ENCODE measurements at places on chromosomes 7 and 10.

GRCh38 chr7:14685167-14685566 lies 217.4 kb downstream of the DGKB start:
- peak; percentile 4 for DNase-seq

GRCh38 chr7:96654630-96655188 lies 54.9 kb downstream of the SEM1 start:
- no peak for DNase-seq

- DNase-seq = no peak
Observed at GRCh38 chr10:63072951-63073350, 60.2 kb upstream of the NRBF2 start.

DNA sequence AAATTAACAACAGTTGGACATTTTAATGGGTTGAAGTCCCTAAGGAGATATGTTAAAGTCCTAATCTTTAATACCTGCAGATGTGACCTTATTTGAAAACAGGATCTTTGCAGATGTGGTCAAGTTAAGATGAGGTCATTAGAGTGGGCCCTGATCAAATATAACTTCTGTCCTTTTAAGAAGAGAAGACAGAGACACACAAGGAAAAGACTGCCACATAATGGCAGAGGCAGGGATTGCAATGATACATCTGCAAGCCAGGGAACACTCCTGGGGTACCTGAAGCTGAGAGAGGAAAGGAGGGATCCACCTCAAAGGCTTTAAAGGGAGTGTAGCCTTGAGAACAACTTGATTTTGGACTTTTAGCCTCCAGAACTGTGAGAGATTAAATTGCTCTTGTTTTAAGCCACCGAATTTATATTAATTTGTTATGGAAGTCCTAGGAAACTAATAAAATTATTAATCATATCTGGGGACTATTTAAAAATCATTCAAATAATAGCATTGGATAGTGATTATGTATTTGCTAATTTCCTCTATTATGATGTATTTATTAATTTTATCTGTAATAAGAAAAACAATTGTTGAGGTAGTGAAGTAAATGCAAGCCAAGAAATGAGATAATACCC lies 700.0 kb upstream of the PCDH15 start:
- DNase-seq = peak; percentile 28

- DNase-seq = no peak
Observed at GRCh38 chr10:46327685-46328084, 40.9 kb downstream of the ANTXRL start.

DNA sequence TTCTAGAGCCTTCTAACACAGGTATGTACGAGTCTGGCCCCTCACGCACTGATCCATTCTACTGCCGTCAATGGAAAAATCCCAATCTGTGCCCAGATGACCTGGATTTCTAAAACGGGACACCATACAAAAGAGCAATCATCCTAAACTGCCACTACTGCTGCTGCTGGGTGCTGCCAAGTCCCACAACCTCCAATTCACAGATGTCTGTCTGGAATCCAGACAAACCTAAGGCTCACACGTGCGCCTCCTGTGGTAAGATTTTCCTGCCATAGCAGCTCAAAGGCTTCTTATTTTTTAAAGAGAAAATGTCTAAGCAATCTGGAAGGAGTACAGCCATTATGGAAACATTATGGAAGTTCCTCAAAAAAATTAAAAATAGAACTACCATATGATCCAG lies 40.9 kb downstream of the JCAD start:
- DNase-seq = no peak

DNA sequence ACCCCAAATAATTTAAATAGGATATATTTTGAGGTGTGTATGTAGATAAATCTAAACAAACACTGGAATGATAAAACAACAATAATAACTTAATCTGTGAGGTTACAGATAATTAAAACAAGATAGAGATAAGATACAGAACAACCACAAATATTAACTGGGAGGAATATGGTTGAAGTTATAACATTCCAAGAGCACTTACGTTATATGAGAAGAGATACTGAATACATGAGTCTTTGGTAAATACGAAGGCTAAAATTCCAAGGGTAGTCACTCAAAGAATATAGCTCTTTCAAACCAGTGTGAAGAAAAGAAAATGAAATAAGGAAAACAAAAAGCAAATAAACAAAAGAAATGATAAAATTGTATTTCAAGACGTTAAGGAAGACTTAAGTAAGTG lies 76.0 kb upstream of the MYO3A start:
- no peak for DNase-seq

DNA sequence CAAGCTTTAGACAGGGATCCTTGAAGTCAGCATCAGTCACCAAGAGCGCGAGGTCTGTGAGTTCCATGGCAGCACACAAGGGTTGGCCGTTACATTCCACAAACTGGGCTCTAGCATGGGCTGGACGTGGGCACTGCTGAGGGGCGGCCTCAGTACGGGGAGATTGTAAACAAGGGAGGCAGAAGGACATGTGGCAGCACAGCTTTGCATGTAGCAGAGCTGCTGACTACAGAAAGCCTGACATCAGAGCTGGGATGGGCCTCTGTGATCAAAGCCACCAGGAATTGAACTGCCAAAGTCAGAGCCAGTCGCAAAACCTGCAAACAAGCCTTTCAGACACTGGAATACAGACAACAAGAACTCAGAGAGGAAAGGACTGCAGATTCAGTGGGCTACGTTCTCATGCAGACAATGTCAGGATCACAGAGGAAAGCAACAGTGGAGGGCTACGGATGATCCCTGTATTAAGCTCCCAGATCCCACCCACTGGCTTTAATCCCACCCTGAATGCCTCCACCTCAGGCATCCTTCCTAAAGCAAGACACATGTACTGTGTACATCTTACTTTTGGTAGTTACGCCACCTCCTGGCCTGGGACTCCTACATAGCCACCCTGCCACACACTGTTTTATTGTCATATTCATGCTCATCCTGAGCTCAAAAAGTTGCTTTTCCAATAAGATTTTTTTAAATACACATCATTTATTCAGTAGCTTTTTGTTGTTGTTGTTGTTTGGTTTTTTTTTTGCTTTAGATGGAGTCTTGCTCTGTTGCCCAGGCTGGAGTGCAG lies 291.1 kb upstream of the IMMP2L start:
- DNase-seq = peak; percentile 38

DNA sequence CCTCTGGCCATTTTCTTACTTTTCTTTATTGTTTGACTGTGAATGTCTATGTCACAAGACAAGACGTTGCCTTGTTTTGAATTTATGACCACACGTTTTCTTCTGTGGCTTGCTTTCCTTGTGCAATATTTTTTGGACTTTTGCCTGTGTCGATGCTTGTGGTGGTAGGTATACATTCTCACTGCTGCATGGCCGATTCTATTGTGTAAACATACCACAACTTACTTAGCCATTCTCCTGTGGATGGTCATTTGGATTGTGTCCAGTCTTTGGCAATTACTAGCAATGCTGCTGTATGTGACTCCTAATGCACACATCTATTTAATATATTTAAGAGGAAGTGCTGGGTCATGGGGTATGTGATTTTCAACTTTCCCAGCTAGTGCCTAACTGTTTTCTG lies 18.0 kb upstream of the DLG5 start:
- peak; percentile 99 for DNase-seq

DNA sequence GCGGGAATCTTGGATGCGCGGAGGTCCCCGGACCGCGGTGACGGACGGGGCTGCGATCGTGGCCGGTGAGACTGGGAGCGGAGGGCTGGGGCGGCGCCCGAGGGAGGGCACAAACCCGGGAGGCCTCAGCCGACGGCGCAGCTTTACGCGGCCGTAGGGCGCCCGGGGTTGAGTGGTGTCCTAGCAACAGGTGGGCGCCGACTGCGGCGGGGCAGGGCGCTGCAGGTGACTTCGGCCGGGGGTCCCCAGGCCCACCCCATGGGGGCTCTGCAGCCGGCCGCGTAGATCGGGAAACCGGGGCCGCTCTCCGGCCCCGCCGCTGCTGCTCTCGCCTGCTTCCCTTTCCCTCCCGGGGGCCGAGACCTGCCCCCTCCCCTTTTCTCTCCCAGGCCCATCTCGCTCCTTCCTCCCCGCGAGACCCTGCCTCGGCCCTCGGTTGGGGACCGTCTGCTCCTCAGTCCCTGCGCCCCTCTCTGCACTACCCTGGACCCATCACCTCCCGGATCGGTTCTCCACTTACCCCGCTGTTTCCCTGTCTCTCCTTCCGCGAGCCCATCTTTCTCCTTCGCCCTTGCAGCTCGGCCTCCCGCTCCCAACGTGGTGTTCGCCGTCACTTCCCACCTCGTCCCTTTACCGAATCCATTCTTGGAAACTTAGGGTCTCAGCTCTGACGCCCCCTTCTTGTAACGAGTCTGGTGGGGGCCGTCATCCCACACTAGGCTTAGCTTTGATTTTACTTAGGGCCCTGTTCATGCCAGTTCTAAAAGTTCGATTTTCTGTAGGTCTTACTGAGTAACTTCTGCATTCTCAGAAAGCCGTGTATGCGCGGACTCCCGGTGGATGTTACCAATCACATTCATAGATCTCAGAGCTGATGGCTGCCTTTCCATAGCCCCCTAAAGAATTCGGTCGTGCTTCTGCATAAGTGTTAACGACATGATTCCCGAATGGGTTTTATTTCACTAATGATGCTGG lies 18.5 kb upstream of the ACBD5 start:
- no peak for DNase-seq

DNA sequence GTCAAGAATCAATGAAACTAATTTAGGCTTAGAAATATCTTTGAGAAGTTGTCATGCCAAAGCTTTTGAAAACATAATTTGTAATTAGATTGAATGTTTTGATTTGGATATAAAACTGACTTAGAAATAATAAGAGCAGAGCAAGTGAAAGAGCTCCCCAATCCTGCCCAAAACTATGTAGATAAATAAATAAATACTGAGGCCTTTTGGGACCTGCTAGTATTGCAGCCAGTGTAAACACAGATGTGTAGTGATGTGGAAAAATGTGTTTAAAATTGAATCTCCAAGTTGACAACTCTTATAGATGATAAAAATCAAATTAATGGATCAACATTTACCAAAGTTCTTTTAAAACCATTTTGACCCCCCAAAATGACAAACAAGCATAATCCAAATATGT lies 896.1 kb downstream of the CNTNAP2 start:
- DNase-seq = no peak

- DNase-seq = no peak
Observed at GRCh38 chr10:70594161-70594560, 8.4 kb downstream of the PRF1 start.

GRCh38 chr7:156629873-156630272 lies 10.7 kb upstream of the RNF32 start:
- DNase-seq = no peak

DNA sequence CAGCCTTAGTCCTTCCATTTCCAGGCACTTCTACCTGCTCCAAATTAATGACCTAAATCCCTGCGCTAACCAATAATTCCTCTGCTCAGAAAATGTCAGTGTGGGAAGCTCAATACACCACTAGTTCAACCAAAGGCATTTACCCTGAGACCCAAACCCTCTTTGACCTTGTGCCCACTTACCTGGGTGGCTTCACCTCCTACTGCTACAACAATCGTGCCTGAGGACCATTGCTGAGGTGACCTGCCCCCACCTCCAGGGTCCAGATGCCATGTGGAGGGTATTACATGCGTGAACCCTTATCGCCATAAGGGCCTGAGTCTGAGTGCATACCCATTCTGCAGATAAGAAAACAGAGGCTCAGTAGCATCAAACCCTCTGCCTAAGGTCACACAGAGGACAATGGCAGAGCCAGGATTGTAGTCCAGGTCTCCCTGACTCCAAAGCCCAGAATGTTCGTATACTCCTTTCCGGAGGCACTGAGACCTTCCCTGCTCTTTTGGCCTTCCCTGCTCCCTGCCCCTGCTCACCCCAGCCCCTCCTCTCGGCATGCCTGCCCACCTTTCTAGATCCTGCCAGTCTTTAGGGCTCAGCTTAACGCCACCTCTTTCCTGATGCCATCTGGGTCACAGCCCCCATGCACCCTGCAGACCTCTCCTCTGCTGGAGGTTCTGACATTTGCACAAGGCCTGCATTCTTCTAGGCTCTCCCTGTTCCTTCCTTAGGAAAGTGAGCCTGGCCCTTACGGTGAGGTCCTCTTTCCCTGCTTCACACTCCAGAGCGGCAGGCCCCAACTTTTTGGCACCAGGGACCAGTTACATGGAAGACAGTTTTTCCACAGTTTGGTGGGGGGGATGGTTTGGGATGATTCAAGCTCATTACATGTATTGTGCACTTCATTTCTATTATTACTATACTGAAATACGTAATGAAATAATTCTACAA lies 94.9 kb downstream of the CHST15 start:
- DNase-seq = no peak

DNA sequence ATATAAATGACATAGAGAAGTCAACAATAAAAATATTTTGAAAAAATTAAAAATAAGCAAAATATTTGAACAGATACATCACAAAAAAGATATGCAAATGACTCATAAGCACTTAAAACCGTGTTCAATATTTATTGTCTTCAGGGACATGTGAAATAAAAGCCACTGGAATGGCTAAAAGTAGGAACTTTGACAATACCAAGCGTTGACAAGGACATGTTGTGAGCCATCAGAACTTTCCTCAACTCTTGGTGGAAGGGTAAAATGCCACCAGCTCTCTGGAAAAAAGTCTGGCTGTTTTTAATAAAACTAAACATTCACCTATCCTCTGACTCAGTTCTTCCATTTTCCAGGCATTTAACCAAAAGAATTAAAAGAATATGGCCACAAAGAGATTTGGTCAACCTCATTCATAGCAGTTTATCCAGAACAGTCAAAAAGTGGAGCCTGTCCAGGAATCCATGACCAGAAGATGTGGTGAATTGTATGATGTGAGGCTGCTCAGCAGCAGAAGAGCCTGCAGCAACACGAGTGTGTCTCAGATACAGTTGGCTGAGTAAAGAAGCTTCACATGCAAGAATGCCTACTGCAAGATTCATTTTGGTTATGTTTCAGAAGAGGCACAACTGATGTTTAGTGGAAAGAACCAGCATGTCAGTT lies 7.1 kb upstream of the KLF6 start:
- DNase-seq = peak; percentile 90

DNA sequence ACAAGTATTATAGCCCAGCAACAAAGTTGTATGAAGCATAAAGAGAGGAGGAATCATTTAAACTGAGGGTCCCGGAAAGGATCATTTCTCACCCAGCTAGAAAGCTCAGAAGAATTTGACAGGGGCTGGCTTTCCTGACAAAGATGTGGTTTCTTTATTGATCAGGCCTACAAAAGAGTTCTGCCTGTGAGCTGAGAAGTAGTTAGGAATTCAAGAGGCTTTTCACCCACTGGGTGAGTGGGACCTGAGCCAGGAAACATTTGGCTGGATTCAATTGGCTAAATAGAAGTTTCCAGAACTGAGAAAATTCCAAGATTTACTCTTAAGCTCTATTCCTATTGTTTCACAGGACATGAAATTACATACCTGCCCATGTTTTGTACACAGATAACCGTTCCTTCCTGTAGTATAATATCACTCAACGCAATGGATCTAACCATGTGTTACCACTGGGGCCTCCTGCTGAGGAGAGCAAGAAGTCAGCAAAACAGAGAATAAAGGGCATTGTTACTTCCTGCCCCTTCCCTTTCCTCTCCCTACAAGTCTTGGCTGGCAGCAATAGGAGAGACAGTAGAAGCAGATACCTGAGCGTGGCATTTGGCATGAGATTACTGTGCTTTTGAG lies 53.9 kb upstream of the PAPSS2 start:
- no peak for DNase-seq
